Muscle of back (tissue), 13 donors: ENCODE measurements at places on chromosomes 1 and 21.

DNA sequence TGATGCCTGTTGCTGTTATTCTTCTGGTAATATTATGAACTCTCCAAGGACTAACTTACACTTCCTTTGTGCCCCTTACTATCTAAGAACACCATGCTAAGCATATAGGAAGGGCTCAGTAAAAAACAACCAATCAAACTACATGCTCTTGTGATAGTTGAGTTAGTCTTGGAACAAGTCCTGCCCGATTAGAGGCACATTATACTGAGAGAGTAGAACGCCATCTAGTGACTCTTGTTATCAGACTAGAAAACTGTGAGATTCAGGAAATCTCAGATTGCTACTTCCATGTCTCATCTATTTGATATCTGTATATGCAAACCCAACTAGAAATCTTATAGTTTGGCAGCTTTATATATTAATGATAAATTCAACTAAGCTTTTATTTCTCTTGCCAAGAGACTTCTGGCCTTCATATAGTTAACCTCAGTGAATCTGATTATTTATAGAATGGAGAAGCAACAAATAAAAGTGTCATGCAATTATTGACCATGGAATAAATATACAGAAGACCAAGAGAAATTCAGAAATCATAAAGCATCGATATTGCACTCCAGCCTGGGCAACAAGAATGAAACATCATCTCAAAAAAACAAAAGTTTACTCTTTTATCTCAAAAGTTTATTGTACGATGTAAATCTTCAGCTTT is 7.8 kb upstream of the SRRM1 start:
- DNase-seq = peak; percentile 49

GRCh38 chr1:11788549-11789053 is 17.2 kb downstream of the MTHFR start:
- no peak for DNase-seq

GRCh38 chr1:28718586-28719331 is 18.0 kb upstream of the YTHDF2 start:
- no peak for DNase-seq

- peak; percentile 73 for DNase-seq
Observed at GRCh38 chr1:180515857-180516388, 13.5 kb upstream of the ACBD6 start.

- DNase-seq = no peak
Observed at GRCh38 chr1:26540351-26540750, 10.8 kb downstream of the RPS6KA1 start.

DNA sequence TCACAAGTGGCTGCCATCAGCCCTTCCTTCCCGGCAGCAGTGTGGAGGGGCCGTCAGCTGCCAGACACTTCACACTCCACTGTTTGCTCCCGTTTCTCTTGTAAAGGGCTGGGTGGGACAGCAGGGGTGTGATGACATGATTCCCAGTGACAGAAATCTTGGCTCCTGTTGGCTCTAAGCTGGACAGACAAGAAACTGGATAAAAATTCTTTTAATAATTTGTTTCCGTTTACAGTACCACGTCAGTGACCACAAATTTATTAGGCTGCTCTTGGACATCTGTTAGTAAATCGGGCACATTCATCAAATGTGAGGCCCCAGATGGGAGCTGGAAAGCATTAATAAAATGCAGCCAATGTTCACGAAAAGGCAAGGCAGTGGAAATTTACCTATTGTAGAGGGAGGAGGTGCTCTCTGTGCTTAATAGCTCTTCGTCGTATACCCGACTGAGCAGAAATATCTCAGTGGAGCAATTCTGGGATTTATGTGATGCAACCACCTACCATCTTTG is 353.7 kb upstream of the GREM2 start:
- DNase-seq = no peak
